ENCODE measurements at places on chromosomes 1 and 21.

GRCh38 chr21:39315603-39316445 lies 2.4 kb upstream of the BRWD1 start:
- DNase-seq, result no peak

DNA sequence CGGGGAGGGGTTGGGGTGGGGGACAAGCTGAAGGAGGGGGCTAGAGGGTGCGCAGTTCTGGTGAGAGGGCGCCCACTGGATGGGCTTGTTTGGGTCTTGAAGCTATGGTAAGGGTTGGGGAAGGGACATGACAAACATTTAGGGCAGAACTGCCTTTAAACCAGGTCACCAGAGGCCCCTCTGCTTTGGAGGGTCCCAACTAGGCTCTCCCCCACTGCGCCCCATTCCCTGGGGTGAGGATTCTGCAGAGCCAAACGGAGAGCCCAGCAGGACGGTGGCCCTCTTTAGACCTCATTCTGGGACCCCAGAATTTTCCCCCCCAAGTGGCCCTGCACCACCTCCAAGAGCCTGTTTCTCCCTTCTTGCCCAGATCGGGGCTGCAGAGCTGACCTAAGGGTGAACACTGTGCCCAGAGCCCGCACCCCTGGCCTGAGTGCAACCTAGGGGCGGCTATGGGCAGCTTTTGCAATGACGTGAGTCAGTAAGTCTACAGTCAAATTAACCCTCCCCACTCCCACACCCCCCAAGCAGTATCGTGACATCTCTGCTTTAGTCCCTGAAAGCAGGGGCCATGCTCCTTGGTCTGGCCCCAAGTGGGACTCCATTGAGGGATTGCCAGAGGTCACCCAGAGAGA lies 593.8 kb downstream of the MATN1 start:
- DNase-seq, result no peak

DNA sequence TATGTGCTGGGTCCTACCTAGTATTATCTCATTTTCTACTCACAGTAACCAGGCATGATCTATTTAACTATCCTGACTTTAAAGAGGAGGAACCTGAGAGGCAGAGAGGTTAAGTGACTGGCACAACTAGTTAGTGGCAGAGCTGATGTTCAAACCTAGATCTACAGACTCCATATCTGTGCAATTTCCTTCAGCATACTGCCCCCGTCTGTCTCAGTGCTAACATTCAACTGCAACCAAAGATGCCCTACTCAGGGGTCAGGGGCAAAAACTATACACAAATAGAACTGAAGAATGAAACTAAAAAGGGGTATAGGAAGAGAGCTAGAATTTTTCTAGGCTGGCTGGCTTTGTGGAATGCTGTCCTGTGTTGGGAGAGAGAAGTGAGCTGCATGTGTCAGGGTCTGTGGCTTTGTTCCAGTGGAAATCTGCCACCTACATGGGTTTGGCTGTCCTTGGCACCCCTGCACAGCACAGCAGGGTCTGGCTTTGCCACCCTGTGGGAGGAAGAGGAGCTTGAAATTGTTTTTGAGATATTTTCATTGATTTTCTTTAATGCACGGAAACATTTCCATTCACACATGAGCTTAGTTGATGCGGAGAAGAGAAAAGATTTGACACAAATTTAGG lies 368.5 kb downstream of the RPS6KC1 start:
- DNase-seq, result no peak

DNA sequence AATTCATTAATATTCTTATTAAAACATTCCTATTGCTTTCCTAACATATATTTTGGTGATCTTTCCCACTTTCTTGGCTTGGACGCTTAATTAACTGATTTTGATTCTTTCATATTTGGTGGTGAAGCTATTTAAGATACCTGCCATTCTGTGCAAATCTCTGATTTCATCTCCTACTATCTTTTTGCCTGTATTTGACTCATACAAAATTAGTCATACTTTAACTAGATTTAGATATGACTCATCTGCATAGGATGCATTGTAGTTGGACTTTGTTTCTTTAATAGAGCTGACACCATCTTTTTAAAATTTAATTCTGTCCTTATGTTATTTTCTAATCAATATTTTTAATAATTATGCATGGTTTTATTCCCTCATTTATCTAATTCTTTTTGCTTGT lies 93.8 kb upstream of the PLPPR4 start:
- peak; percentile 46 for DNase-seq

DNA sequence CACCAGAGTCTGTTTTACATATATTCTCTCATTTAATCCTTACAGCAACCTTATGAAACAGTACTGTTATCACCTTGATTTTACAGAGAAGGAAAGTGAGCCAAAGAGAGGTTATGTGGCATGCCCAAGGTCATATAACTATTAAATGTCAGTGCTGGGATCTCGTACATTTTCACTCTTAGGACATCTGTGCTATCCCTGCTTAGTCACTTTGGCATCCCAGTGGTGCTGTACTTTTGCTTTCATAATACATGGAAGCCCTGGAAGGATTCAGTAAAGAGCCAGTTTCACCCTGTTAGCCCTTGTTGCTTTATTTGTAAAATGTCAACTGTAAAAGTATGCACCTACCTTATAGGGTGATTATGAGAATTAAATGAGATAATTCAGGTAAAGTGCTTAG lies 104.4 kb downstream of the NFIA start:
- DNase-seq, result no peak

DNA sequence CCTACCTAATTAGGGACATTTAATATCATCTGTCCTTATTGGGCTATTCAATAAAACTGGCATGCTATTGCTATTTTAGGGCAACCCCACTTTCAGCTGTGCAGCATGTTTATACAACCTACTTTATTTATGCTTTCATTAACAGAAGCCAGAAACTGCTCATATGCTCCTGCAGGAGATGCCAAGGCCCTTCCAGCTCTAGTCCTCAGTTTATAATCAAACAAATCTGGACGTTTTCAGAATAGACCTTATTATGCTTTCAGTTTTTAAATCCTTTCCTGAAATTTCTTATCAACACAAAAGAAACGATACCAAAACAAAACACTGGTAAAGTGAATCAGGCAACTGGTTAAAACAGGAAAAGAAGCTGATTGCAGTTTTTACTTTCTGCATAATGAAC lies 53.2 kb downstream of the PTGS2 start:
- DNase-seq, result no peak

DNA sequence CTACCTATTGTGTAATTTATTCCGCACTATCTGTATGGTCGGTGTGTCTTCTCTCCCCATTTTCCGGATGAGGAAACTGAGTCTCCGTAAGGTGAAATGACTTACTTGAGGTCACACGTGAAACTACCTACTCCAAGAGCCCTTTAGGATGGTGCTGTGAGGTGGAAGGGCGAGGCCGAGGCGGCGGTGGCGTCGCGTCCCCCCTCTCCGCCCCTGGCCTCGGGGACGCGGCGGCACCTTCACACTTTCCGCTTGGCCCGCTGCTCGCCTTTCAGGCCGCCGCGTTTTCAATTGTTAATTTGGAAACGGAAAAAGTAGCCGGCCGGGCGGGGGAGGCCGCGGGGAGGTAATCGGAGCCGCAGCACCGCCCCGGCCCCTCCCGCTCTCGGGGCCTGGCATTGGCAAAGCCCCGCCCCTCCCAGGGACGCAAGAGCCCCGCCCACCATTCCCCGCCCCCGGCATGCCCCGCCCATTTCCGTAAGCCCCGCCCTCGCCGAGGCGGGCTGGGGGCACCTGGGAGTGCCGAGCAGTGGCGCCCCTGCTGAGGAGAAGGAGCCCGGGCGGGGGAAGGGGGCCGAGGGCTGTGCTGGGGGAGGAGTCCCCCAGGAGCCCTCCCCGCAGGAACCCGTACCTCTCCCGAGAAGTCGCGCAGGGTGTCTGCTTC lies 18.6 kb downstream of the KCNQ4 start:
- DNase-seq, result peak; percentile 71

DNA sequence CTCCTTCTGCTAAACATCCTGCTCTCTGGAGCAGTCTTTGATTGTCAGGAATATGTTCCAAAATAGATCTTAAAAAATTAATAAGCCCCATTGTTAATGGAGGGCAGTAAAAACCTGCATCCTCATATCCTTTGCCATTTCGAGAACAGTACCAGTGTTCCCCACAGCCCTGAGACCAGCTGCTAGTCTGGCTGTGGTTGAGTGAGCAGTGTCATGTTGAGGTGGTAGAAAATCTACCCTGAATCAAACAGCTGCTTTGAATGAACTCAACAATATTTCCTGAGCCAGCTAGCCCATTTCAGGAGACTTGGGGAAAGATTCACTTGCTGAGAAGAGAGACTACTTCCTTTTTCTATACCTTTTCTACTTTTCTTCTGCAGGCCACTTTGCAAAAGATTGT lies 24.4 kb downstream of the FABP3 start:
- no peak for DNase-seq

- no peak for DNase-seq
Measured at GRCh38 chr1:65176056-65176450, 28.1 kb downstream of the AK4 start.

DNA sequence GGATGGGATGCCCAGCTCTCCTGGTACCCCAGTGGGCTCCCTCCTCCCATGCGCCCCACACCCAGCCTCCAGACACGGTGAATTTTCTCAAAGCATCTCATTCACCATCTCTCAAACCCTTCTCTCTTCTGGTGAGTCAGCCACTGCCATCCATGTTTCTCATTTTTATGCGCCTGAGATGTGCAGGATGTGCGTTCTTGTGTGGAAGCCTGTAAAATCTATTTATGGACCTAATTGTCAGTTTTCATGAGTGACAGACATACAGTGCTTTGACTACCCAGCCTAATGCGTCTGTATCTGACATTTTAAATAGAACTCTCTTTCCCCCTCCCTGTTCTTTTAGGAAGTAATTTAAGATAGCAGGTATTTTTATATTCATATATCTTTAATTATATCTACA lies 158.8 kb downstream of the DAB1 start:
- no peak for DNase-seq

All from astrocyte of the spinal cord (primary cell).